ENCODE measurements at places on chromosomes 4 and X. TPM values are rescaled to one million over a fixed set of nuclear protein-coding genes. Genes with fewer than 3 reads are reported as not detected.

The VAMP7 gene
- total RNA-seq = 31.7 TPM

The CD38 gene
- total RNA-seq = 13.0 TPM

The MAML3 gene
- total RNA-seq = 13.7 TPM

The DCAF12L2 gene
- total RNA-seq = 0.06 TPM

The ZXDA gene
- total RNA-seq = 1.8 TPM

The CXCL8 gene
- total RNA-seq = 6.0 TPM

The CRMP1 gene
- 4.9 TPM for total RNA-seq

The TREX2 gene
- 1.4 TPM for total RNA-seq

The EFHC2 gene
- total RNA-seq = 0.24 TPM

The TRPC5OS gene
- not detected for total RNA-seq

The POLR2B gene
- total RNA-seq = 58.9 TPM

The ATP8A1 gene
- total RNA-seq = 0.01 TPM

The SSX2 gene
- total RNA-seq = not detected

The PTCHD1 gene
- total RNA-seq = not detected

The NR3C2 gene
- total RNA-seq = 0.01 TPM

The VEGFD gene
- total RNA-seq = 0.17 TPM

The MAGEA2B gene
- total RNA-seq = not detected

The FRAS1 gene
- 2.5 TPM for total RNA-seq

The ARHGAP36 gene
- not detected for total RNA-seq

The SPOCK3 gene
- total RNA-seq = 0.35 TPM

The RHOXF1 gene
- not detected for total RNA-seq

The REPS2 gene
- total RNA-seq = 1.6 TPM

The LDB2 gene
- total RNA-seq = not detected

The MCF2 gene
- 0.05 TPM for total RNA-seq

The CCKAR gene
- total RNA-seq = not detected

The CYP4V2 gene
- total RNA-seq = 3.1 TPM

The CLCN5 gene
- 2.0 TPM for total RNA-seq

The GATA1 gene
- total RNA-seq = not detected

The ADGRG2 gene
- total RNA-seq = 11.1 TPM

The DDIT4L gene
- 0.26 TPM for total RNA-seq
